ENCODE measurements at places on chromosomes 1 and 21.

- no peak for DNase-seq
Observed at GRCh38 chr1:40806731-40807695, 23.4 kb downstream of the KCNQ4 start.

DNA sequence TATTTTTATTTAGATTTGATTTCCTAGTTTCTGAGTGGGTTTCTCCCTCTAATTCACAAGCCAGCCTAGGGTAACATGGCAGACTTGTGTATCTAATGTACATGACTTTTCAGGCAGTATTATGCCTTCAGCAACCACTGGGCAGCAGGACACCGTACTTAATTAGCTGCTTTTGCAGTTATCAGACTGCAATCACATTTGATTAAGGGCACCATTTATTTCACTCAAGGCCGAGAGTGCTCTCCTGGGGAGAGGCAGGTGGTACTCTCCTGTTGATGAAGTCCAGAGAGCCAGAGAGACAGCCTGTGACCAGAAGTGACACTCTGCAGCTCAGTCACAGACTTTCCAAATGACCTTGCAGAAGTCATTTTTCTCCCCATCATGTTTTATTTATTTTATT lies 18.7 kb downstream of the CYYR1 start:
- no peak for DNase-seq

DNA sequence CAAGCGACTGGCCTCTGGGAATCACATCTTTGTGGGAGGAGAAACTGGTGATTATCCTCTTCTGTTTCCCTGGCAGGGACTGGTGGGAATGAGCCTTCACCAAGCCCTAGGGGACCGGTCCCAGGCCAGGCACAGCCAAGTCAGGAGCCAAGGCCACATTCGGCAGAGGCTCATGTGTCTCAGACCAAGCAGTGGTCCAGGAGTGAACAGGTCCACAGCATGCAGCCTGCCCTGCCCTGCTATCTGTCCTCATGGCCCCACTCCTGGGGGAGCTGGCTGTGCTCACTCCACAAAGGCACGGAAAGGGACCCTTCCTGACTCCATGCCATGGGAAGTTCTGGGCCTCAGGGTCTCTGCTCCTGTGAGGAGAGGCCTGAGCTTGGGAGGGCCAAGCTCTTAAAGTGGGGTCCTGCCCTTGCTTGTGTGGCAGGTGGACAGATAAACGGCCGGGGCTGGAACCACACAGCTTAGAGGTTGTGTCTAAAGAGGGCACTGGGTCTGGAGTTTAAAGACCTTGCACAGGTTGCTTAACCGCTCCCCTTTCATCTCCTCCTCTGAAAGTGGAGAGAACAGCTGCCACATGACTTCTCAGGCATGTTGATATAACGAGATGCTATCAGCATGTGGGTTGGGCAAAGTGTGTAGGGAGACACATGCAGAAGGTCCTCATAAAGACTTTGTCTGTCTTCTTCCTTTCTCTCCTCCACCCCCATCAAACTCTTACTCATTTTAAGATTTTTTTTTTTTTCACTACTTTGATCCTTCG lies 57.5 kb downstream of the CASQ2 start:
- no peak for DNase-seq

DNA sequence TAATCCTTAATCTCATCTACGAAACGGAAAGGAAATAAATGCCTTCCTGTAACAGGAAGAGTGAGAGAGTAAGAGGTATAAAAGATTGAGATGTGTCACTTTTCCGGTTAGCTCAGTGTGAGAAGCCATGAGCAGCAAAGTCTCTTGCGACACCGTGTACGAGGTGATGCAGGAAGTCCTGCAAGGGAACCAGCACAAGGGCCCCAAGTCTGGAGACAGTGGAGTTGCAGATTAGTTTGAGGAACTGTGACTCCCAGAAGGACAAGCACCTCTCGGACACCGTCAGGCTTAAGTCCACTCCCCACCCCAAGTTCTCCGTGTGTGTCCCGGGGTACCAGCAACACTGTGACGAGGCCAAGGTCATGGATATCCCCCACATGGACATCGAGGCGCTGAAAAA lies 592.3 kb upstream of the ADGRL2 start:
- DNase-seq = no peak

DNA sequence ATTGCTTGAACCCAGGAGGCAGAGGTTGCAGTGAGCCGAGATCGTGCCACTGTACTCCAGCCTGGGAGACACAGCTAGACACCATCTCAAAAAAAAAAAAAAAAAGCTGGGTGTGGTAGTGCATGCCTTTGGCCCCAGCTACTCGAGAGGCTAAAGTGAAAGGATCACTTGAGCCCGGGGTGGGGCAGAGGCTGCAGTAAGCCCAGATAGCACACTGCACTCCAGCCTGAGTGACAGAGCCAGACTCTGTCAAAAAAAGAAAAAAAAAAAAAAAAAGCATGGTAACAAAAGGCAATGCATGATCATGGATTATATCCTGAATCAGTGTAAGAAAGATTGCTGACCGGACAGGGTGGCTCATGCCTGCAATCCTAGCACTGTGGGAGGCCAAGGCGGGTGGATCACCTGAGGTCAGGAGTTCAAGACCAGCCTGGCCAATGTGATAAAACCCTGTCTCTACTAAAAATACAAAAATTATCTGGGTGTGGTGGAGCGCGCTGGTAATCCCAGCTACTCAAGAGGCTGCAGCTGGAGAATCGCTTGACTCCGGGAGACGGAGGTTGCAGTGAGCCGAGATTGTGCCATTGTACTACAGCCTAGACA lies 76.3 kb downstream of the RUSC1 start:
- DNase-seq = no peak

GRCh38 chr1:66374561-66375111 lies 159.3 kb upstream of the SGIP1 start:
- no peak for DNase-seq

DNA sequence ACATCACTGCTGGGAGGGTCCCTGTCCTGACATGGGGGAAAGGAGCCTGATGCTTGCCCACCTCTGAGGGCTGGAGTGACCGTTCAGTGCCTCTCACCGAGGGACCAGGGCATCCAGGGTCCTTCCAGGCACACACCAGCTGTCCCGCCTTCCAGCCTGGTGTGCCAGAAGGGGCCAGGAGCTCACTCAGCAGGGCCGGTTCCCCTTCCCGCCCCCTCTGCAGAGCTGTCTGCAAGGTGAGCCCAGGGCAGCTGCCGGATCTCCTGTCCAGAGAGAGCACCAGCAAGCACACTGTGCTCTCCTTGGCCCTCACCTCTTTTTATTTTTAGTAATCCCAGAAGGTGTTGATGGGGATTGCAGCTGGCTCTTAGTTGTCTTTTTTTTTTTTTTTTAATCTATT lies 16.9 kb downstream of the H6PD start:
- no peak for DNase-seq

GRCh38 chr1:109040989-109041620 lies 797 bp downstream of the WDR47 start:
- no peak for DNase-seq

DNA sequence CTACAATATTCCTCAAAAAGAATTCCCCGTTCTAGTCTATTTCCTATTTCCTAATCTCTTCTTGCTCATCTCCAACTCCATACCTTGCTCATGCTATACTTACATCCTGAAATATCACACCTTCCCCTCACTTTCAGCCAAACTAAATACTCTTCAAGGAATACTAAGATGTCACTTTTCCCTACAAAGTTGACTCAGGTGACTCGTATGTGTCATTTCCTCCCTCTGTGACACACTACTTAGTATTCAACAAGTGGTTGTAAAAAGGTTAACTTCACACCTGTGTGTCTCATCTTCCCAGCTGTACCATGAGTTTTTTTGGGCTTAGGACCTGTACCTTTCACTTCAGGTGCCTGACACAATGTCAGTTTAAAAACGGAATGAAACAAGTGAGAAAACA lies 81.9 kb upstream of the LBR start:
- no peak for DNase-seq

- no peak for DNase-seq
Observed at GRCh38 chr1:21287905-21288514, 2.3 kb downstream of the ECE1 start.

- DNase-seq = no peak
Observed at GRCh38 chr1:100735244-100735643, 15.7 kb downstream of the VCAM1 start.

DNA sequence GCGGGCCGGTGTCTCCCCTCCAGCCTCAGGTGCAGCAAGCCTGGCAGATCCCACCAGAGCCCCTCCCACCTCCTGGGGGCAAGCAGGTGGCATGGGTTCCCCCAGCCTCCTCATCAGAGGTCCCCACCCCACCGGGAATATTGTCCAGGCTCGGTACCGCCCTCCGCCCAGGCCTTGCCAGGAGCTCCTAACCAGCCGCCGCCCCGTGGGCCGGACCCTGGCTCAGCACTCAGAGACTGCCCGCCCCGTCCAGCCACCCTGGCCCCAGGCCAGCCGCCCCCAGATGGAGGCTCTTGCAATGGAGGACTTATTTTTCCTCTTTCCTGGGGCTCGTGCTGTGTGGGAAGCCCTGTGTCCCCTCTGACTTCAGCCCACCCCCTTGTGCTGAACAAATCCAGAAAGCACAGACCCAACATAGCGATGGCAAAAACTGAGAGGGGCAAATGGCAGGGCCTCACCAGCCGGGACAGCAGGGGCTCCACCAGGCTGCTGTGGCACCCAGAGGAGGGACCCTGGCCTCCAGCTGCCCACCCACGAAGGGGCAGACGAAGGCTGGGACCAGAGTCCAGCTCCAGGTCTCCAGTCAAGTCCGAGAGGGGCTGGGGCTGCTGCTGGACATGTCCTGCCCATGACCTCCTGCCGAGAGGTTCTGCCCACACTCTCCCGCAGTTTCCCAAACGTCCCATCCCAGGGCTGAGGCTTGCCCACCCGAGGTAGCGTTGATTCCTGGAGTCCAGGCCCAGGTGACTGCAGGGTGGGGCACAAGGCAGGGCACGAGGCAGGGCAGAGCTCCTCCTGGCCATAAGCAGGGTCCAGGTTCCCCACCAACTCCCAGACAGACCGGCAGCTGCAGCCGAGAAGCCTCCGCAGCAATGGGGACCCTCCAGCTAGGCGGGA lies 7.5 kb downstream of the MEGF6 start:
- no peak for DNase-seq

- no peak for DNase-seq
Observed at GRCh38 chr1:230366504-230366915, 59.6 kb downstream of the PGBD5 start.

GRCh38 chr1:113058941-113059706 lies 13.9 kb upstream of the LRIG2 start:
- DNase-seq = peak; percentile 19

DNA sequence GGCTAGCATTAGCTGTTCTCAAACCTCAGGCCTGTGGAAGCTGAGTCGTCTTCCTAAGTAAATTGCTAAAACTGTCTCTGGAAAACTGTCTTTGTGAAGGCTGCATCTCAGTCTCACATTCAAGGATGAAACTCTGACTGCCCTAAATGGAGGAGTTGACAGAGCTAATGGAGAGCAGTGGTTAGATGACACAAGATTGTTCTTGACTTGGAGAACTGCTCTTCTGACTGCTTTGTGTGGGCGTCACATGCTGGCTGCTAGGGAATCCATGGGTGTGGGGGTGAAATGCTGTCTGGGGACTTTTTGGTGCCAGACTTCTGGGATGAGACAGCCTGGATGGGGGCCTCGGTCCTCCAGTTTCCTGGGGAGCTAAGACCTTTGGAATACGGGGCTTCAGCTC lies 24.5 kb upstream of the TSPAN2 start:
- no peak for DNase-seq

DNA sequence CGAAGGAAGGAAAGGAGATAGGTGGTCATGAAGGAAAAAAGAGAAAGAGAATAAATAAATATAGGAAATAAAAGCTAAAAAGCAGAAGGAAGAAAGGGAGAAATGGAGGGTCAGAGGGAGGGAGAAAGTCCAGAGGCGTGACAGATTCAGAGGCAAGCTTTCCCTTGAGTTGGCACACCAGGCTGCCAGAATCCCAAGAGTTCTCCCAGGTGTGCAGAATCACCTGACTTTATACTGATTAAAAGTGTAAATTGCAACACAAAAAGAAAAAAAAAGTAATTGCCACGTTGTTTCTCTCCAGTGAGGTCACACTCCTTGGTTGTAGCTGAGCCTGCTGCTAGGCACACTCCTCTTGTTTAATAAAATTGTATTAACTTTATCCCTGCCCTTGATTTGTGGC lies 669.9 kb upstream of the PKN2 start:
- DNase-seq = no peak

DNA sequence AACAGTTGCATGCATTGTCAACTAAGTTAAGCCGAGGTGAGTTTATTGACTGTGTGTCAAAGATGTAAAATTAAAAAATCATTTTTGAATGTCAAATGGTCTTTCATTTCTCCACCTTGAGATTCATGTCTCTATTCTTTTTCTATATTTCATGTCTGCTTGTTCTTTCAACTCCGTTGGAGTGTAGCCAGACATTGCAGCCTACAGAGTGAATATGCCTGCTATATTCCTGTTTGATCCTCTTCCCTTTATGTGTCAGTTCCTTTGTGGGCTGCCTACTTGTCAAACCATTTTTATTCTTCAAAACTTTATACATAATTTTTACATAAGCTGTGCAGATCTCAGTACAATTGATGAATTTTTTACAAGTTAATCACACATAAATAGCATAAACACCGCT lies 1325.8 kb upstream of the PRMT6 start:
- DNase-seq = no peak

DNA sequence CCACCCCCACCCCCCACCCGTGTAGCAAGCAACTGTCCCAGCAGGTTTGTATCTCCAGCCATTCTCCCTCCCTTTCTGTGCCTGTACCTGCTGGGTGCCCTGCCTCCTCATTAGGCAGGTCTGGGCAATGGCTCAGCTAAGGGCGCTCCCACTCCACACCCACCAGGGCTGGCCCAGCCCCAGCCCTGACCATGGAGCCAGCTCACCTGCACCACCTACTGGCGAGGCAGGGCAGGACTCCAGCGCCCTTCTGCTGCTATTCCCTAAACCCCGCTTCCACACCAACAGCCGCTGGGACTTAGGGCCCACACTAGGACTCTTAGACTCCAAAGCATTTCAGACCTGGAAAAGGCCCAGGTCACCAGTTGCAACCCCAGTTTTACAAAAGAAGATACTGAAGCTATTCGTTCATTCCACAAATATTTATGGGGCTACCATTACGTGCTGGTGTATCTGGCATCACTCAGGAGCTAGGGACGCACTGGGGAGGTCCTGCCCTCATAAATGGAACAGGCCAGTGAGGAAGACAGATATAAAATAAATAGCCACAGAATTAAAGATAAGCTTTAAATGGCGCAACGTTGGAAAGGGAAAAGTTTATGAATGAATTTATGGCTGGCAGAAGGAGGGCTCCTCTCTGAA lies 24.0 kb downstream of the PGLYRP3 start:
- no peak for DNase-seq

DNA sequence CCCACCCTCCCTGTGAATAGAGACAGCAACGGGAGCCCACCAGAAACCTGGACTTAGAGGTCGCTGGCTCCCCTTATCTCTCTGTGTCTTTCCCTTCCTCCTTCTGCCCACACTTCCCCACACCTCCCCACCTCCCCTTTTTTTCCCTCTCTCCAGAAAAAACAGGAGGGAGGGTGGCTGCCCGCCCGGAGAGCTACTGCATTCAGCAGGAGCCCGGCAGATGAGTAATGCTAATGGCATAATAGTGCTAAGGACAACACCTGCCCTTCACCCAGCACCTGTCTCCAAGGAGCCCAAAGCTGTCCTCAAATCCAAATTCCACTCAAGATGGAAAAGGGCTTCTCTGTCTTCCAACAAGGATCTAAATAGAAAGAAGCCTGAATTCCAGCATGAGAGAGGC lies 11.4 kb upstream of the PRELP start:
- DNase-seq = no peak

GRCh38 chr21:35086357-35086756 lies 37.3 kb upstream of the RUNX1 start:
- DNase-seq = peak; percentile 32
